Renal cortical epithelial cell (primary cell): ENCODE measurements at places on chromosomes 16 and 17. TPM values are rescaled to one million over a fixed set of nuclear protein-coding genes. Genes with fewer than 3 reads are reported as not detected.

MVP gene
- total RNA-seq = 431 and 491 TPM in 2 replicates

DNA sequence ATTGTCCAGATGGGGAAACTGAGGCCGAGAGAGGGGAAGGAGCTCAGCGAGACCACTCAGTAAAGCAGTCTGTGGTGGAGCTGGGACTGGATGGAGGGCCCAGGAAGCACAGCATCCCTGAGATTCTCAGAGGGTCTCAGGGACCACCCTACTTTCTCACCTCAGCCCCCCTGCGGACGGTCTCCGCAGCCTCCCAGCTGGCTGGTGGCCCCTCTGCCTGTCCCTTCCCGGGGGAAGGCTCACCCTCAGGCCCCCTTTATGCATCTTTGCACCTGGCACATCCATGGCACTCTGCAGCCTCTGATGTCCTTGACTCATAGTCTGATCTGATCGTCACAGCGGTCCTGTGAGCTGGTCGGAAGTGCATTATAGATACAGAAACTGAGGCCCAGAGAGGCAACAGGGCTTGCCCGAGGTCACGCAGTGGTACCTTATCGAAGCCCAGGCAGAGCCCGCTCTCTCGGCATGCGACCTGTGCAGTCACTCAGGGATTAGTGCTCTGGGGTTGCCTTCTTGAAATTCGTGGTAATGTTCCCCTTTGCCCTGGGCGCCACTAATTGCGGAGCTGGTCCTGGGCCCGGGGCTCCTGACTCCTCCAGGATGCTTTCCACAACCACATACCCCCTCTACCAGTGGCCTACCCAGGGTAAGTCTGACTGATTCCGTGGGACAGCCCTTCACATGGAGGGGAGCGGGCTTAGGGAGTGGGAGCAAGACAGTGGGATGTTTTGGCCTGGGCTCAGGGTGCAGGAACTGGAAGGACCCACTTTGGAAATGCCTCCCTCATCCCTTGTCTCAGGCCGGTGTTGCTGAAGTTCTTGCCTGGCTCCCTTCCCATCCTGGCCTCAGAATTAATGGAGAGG lies 24.4 kb downstream of the RAB11FIP4 start:
- no peak for DNase-seq

DNA sequence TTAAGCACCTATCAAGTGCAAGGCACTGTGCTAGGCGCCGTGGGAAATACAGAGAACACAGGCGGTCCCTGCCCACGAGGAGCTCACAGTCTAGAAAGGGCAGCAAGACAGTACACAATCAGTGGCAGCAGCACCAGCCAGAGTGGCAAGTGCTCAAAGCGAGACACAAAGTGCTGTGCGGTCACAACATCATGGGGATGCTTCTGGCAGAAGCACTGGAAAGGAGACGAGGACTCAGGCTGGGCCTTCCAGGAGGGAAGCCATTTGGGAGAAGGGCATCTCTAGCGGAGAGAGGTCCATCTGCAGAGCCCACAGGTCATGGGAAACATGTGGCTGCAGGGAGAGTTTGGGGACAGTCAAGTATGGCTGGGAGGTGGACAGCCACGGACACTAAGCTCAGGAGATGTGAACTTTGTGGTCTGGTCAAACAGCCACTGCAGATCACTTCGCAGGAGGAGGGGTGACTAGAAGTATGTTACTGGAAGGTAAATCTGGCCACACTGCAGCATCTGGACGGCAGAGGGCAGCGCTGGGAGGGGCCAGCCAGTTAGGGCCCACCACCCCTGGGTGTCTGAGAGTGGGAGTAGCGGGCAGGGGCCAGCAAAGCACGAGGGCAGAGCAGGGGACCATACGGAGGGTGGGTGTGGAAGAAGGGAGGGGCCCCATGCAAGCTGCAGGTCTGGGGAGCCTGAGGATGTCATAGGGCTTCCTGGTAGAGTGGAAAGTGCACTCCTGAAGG lies 71.1 kb downstream of the N4BP1 start:
- DNase-seq = no peak

SGCA gene
- not detected in 2 replicates for total RNA-seq

DNA sequence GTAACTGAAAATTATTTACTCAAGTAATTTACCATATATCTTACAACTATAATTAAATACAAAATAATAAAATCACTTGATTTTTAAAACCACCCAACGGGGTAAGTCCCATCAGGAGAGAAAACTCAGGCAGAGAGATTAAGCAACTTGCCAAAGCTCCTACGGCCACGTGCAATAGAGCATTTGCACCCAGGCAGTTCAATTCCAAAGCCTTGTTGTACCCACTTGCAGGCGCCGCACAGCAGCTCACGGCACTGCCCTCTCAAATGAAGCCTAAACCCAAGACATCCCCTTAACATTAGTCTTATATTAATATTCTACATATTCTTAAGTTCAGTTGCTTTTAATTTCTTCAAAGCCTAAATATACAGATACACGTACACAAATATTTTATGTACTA lies 75.7 kb downstream of the SPAG9 start:
- no peak for DNase-seq

DNA sequence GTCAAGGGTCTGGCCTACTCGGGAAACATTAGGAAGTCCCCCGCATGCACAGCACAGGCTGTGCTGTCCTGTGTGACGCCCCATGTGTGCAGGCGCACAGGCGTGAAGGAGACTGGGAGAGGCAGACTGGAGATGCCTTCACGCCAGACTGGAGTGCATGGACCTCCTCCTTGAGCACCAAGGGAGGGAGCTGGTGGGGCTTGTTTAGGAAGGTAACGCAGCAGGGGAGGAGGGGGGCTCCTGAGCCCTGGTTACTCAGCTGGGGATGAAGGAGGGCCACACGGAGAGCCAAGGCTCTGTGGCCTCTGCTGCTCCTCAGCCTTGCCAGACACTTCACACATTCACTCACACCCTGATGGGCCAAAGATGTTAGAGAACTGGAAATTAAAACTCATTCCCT lies 7.7 kb downstream of the HSDL1 start:
- DNase-seq = no peak
